ENCODE measurements at places on chromosomes 2 and 18.
A peak's percentile ranks its signal among the peaks of the same experiment; 100 is the strongest.

GRCh38 chr2:16513626-16514025 is 152.0 kb downstream of the CYRIA start:
- DNase-seq = no peak

DNA sequence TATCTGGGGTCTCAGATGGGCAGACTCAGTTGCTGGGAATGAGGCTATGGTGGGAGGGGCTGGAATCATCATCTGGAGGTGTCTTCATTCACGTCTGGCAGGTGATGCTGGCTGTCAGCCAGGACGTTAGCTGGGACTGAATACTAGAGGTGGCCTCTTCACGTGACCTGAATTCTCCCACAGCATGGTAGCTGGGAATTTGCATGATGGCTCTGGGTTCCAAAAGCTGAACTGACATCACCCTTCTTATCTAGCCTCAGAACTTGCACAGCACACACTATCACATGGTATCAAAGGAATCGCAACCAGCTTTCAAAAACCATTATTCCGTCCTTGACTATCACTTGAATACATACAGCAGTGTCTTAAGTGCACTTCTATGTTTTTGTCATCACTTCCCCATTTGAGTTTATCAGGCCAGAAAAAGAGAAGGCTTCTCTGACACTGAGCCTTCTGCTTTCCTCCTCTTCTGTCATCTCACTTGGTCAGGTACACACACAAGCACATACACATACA is 53.0 kb upstream of the LRP2 start:
- no peak for DNase-seq

GRCh38 chr2:98793897-98794830 is 63.2 kb upstream of the MGAT4A start:
- no peak for DNase-seq

DNA sequence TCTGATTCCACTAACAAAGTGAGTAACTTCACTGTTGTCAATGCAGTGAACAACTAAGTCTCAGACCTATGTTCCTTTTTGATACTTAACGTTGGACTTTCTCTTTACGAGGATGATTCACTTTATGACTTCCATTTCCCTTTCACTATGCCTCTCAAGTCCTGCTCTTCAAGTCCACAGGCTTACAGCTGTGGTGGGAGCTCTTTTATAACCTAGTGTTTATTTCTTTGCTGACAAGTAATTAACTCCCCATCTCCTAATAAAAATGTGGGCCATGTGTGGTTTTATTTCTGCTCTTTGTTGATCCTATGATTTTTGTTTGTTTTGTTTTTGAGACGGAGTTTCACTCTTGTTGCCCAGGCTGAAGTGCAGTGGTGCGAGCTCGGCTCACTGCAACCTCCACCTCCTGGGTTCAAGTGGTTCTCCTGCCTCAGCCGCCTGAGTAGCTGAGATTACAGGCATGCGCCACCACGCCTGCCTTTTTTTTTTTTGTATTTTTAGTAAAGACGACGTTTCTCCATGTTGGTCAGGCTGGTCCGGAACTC is 142.1 kb downstream of the USP34 start:
- peak; percentile 71 for DNase-seq

DNA sequence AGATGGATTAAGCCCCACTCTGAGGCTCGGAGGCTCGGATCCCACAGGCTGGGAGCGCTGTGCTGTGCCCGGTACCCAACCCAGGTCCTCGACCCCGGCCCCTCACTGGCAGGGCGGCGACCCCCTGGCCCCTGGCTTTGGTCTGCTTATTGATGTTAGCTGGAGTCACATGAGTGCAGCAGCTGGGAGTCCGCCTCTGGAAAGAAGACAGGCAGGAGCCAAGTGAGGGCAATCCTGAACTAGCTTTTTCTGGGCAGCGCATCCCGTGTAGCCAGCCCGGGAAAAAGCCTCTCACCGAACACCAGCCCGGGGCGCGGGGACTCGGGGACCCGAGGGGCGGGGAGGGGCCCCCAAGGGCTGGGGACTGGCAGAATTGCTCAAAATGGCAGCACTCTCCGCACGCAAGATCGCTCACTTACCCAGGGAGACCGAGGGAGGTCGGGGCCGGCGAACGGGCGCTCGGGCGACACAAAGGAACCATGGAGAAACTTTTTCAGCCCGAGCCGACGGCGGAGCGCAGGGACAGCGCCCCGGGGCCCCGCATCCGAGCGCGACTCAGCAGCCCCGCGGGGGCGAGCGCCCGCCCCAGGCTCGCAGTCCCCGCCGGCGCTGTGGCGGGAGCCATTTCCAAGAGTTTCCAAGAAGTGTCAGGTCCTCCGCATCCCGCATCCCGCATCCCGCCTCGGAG is 567 bp downstream of the TMEM200C start:
- DNase-seq = no peak

DNA sequence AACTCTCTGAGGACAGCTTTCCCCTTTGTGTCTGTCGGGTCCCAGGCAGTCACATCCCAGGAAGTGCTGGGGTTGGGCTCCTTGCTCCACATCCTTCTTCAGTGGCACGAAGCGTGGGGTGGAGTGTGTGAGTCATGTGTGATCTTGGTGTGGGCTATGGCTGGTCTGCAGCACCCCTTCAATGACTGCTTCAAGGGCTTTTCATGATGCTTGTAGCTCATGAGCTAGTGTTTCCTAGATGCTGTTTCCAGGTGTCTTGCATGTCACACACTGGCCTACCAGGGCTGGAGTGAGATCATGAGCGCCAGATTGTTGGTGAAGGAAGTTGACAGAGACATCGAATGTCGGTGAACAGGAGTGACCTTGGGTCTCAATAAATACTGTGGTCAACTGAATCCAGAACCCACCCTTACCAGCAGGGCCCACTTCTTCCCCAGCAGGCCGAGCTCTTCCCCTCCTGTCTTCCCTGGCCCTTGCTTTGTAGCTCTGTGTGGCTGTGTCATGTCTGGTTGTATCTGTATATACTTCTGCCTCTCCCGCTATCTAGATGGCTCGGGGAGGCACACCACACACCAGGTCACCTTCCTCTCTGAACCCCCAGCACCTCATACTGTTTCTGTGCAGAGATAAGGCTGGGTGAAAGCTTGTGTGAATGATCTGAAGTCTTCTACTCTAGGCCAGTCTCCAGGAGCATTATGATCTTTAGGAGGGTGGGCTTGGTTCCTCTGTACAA is 3.8 kb downstream of the C2orf92 start:
- no peak for DNase-seq

GRCh38 chr18:46448347-46448746 is 208.7 kb downstream of the LOXHD1 start:
- DNase-seq = no peak

DNA sequence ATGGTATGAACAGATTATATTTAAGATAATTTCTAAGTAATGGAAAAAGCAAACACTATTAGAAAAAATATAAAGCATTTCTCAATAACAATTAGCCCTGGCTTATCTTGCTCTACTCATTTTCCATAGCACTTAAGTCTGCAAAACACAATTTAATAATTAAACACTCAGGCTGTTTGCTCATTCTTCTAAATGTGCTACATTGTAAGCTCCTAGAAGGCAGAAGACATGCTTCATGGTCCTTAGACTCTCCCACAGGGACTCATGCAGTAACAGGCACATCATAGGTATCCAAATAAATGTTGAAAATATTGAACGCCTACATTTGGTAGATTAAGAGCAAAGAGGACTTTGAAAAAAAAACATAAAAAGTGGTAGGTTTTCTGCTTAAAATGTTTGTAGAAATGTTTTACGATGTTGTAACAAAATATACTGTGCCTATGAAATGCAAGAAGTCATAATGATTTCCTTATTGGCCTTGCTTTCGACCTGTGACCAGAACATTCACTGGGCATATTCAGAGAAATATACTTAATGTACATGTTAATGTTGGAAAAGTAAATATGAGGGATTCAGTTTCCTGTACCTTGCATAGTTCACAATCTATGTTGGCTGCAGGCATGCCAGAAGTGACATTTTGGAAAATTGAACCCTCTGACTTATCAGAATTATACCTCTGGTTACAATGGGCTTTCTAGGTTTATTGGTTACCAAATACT is 27.2 kb downstream of the G6PC2 start:
- DNase-seq = no peak

GRCh38 chr2:187499941-187500532 is 52.0 kb upstream of the CALCRL start:
- no peak for DNase-seq
